ENCODE measurements at places on chromosomes 7 and 10.

DNA sequence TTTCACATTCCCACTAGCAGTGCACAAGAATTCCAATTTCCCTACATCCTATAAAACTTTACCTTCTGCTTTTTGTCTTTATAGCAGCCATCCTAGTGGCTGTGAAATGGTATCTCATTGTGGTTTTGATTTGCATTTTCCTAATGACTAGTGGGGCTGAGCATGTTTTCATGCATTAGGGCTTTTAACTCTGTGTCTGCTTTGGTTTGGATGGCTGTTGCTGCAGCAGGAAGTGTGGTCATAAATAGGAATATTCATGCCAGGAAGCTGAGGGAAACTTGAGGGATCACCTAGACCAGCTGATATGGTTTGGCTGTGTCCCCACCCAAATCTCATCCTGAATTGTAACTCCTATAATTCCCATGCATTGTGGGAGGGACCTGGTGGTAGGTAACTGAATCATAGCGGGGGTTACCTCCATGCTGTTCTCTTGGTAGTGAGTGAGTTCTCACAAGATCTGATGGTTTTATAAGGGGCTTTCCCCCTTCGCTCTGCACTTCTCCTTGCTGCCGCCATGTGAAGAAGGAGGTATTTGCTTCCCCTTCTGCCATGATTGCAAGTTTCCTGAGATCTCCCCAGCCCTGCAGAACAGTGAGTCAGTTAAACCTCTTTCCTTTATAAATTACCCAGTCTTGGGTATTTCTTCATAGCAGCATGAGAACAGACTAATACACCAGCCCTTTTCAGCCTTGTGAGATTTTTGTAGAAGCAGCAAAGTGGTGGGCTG, 181.8 kb upstream of the PITRM1 start:
- DNase-seq = no peak

DNA sequence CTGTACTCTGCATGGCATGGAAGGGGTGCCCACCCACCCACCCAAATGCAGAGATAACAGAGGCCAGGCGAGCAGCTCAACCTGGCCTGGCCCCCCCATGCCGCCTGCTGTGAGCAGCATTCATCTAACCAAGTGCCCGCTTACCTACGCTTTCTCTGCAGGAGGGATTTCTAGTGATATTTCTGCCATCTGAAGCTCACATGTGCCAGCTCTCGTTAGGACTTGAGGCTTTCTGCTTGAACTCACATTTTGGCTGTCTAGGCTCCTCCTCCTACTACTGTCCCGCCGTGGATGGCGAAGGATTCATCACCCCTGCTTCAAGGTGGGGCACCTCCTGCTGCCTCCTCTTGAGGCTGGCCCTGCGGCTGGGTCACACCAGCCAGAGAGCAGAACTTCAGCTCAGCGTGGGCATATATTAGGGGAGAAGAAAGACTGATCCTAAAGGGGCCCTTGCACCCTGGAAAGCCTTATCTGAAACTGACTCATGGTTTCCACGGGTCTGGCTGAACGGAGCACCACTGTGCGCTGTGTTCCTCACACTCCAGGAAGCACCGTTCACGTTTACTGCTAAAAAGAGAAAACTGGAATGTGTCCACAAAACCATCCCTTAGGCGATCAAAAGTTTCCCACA, 45.5 kb downstream of the CTBP2 start:
- no peak for DNase-seq

DNA sequence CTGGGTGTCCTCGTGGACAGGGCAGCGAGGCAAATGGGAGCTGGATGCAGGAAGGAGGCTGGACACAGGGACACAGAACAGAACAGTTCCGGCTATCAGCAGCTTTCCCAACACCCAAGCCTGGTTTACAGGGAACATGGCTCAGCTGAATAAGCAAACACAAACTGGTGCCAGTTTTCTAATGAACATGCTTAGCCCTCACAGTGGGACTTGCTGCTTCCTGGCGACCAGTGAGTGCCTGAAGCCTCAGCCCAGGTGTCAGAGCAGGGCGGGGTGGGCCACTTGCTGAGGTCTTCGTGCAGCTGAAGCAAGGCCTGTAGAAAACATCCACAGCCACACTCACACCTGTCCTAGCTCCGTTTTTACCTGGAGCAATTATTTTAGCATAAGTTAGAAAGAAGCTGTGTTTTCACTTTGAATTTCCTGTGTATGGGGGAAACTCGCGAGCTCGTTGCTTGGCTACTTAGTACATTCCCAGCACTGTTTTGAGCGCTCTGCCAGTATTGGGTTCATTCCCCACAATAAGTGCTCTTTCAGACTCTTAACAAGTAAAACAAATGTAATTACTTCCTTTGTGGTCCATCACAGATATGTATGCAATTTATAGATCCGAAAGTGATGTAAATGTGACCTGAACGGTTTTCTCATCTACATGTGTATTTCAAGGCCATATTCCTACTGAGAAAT, 261.2 kb upstream of the SHH start:
- DNase-seq = no peak

DNA sequence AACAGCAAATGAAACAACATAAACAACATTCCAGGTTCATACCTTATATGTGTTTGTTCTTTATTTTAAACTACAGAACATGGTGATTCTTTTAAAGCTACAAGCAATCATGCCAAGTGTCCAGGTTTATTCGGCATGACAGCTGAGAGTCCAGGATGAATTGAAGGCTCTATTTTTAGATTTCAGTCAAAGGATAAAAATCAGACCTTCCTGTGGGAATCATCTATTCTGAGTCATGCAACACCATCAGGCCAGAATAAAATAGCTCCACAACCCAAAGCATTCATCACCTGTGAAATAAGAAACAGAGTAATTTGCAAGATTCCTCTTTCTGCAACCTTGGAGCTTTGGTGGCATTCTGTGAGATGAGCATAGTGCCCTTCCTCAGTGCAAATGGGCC, 292.4 kb upstream of the MYO3A start:
- DNase-seq = no peak

GRCh38 chr10:60291344-60291930, 98.2 kb downstream of the ANK3 start:
- no peak for DNase-seq

GRCh38 chr7:158235862-158236261, 351.8 kb downstream of the PTPRN2 start:
- no peak for DNase-seq
